Ovary (tissue), 10 donors: ENCODE measurements at places on chromosomes 7 and 10. TPM values are rescaled to one million over a fixed set of nuclear protein-coding genes. Genes with fewer than 3 reads are reported as not detected.

- H3K27me3 ChIP-seq: no peaks in the 10 kb centered on the region
- H3K27ac ChIP-seq: no peak overlapping the region
- no peak overlapping the region for H3K4me3 ChIP-seq
- no peaks in the 10 kb centered on the region for H3K36me3 ChIP-seq
- no peak for DNase-seq
These were observed 316.7 kb downstream of the LRRTM3 start for GRCh38 chr10:67242528-67242927.

DNA sequence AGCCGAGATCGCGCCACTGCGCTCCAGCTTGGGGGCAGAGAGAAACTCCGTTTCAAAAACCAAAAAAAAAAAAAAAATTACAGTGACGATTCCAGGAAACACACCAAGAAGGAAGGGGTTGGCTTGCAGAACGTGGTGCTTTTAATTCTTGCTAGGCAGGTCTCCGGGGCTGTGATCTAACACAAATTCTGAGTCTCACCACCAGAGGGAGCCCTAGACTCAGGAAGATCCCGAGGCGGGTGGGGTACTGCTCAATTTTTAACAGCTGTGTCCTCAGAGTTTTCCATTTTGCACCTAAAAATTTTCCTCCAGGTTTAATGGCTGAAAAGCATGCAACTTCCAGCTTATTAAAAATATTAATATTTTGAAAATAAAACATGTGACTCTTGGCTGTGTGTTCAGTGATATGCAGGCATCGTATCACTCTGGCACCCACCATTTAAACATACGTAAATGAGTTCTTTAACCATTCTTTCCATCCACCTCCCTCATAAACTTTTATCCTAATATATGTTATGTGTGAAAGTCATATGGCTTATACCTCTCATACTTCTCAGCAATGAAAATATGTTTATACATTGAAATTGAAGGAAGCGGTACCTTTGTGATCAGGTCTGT, 26.5 kb upstream of the NUB1 start:
- H3K36me3 ChIP-seq: no peaks in the 10 kb centered on the region
- H3K4me3 ChIP-seq: no peak overlapping the region
- H3K4me1 ChIP-seq: no peaks in the 10 kb centered on the region
- DNase-seq: peak; percentile 69
- H3K27ac ChIP-seq: no peak overlapping the region

- no peaks in the 10 kb centered on the region for H3K36me3 ChIP-seq
- no peaks in the 10 kb centered on the region for H3K27me3 ChIP-seq
- no peak overlapping the region for H3K4me3 ChIP-seq
- DNase-seq: no peak
- H3K27ac ChIP-seq: no peak overlapping the region
- H3K4me1 ChIP-seq: no peaks in the 10 kb centered on the region
These were observed 214.2 kb downstream of the ANK3 start for GRCh38 chr10:60175441-60175971.

DNA sequence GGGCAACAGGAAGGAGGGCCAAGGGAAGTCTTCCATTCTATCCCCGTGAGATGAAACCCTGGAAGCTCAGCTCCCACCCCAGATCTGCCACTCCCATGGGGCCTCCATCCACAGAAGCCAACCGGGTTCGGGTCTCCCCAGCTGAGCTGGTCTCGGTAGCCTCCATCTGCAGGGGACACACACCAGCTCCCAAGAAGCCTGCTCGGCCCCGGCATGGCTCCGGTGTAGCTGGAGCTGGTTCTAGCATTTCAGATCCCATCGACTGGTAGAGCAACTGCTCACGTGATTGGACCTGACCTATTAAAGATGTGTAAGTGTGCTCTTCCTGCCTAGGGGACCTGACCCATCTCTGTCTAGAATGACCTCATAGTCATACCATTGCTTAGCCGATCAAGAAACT, 138.0 kb downstream of the PRKAG2 start:
- H3K4me1 ChIP-seq: peaks cover 12% of the 10 kb centered on the region
- H3K36me3 ChIP-seq: no peaks in the 10 kb centered on the region
- H3K27me3 ChIP-seq: no peaks in the 10 kb centered on the region
- no peak for DNase-seq
- H3K4me3 ChIP-seq: no peak overlapping the region
- no peak overlapping the region for H3K27ac ChIP-seq

GRCh38 chr10:4080225-4080805, 295.3 kb upstream of the KLF6 start:
- peaks cover 17% of the 10 kb centered on the region for H3K4me1 ChIP-seq
- H3K27me3 ChIP-seq: no peaks in the 10 kb centered on the region
- no peak for DNase-seq
- H3K27ac ChIP-seq: no peak overlapping the region
- H3K36me3 ChIP-seq: no peaks in the 10 kb centered on the region

DNA sequence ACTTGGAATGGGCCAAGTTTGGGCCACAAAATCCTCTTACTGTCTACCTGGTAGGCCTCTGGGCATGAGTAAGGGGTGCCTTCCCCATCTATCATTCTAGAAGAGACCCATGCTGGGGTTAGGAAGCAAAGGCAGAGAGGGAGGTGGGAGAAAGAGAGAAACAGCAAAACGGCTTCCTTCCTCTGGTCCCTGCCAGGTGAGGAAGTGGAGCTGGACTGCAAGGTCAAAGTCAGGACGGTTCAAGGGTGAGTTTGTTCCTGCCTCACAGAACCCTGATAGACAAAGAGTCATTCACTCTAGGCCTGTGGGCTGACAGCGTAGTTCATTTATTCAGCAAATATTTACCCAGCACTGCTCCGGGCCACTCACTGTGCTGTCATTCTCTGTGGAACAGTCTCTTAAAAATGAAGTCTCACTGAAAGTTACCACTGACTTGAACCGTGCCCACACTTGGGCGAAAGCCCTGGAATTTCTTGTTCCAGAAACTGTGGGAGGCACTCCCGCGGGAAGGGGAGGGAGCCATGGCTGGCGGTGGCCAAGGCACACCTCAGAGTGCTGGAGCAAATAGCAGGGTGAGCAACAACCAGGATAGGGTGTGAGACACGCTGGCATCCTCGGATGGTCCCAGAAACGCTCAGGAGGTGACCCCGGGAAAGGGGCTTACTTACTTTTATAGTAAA, 26.2 kb upstream of the ECHDC3 start:
- no peaks in the 10 kb centered on the region for H3K27me3 ChIP-seq
- H3K4me1 ChIP-seq: peaks cover 2% of the 10 kb centered on the region
- H3K4me3 ChIP-seq: no peak overlapping the region
- no peak for DNase-seq
- H3K36me3 ChIP-seq: no peaks in the 10 kb centered on the region

GRCh38 chr7:36761835-36762234, 37.5 kb upstream of the AOAH start:
- no peaks in the 10 kb centered on the region for H3K36me3 ChIP-seq
- no peaks in the 10 kb centered on the region for H3K4me1 ChIP-seq
- DNase-seq: no peak
- H3K4me3 ChIP-seq: no peak overlapping the region

- no peak overlapping the region for H3K27ac ChIP-seq
- H3K4me1 ChIP-seq: no peaks in the 10 kb centered on the region
- no peaks in the 10 kb centered on the region for H3K27me3 ChIP-seq
- no peak overlapping the region for H3K4me3 ChIP-seq
These were observed 5.5 kb downstream of the ADCK2 start for GRCh38 chr7:140678081-140678815.

DNA sequence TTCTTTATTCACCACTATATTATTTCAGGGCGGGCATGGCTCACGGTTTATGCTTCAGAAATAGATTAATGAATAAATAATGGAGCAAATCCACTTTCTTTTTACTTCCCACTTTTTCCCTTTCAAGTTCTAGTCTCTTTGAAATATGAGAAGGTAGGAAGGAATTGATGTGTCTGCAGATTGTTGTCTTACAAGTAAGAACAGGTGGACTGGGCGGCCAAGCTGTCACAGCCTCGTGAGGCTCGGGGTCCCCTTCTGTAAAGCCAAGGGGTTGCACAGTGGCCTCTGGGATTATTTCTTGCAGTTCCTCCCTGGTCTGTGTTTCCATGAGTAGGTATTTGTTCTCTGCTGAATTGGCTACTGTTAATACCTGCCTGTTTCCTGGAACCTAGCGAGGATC, 11.2 kb downstream of the VWA2 start:
- DNase-seq: no peak
- no peaks in the 10 kb centered on the region for H3K27me3 ChIP-seq
- no peak overlapping the region for H3K4me3 ChIP-seq

GRCh38 chr7:20665096-20665495, 49.6 kb downstream of the ABCB5 start:
- DNase-seq: no peak
- H3K4me1 ChIP-seq: no peaks in the 10 kb centered on the region
- no peaks in the 10 kb centered on the region for H3K36me3 ChIP-seq
- no peak overlapping the region for H3K27ac ChIP-seq
- no peaks in the 10 kb centered on the region for H3K27me3 ChIP-seq
- H3K4me3 ChIP-seq: no peak overlapping the region

DNA sequence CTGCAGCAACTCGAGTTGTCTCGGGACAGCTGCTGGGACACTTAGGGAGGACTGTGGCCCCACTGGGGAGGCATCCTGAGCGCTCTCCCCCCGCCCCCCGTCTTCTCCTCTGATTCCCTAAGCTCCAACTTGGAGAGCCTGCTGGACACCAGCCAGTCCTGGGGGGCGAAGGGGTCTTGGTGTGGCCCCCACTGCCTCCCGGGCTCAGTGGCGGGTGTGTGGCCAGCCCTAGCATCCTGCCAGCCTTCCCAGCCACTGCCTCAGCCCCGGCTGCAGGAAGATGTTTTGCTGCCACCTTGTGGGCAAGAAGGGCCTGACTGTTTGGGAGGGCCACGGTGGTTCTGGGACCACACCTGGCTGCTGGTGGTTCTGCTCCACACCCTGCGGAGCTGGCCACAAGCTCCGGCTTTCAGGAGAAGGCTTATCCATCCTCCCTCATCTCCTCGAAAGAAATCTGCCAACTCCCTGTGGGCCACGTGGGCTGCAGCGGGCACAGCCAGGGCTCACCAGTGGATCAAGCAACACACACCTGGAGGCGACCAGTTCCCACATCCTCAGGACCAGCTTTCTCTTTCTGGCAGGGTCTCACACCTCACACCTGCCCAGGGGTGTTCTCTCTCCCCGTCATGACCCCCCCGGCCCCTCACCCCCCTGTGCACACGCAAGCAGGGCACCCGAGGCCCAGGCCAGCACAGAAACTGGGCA, 24.8 kb downstream of the AGAP3 start:
- peaks cover 7% of the 10 kb centered on the region for H3K4me1 ChIP-seq
- no peaks in the 10 kb centered on the region for H3K36me3 ChIP-seq

DNA sequence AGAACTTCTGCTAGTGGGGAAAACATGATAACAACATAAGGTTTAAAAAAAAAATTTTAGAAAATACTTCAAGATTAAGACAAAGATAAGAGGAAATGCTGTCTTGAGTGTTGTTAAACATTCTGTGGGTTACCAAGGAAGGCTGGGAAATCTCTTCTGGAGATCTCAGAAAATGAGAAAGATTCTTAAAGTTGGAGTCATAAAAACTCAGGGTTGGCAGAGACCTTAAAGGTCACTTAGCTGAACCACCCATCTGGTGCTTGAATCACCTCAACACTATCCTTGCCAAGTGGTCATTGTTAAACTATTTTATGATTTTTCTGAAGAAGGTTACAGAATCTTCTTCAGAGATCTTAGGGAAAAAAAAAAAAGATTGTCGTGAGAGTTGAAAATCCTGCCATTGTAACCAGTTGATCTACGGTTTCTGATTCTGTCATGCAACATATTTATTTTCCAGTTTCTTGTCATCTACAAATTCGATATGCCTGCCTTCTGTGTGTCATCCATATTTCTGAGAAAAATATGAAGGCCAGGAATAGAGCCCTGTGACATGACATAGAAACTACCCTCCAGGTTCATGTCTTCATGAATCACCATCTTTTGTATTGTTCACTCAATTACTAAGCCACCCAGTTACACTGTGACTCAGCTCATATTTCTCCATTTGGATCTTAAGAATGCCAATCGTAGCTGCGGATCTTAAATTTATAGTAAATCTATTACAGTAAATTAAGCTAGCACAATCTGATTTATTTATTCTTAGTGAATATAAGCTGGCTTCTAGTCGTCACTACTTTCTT, 179.2 kb downstream of the ST7 start:
- DNase-seq: no peak
- no peaks in the 10 kb centered on the region for H3K4me1 ChIP-seq
- no peak overlapping the region for H3K27ac ChIP-seq

DNA sequence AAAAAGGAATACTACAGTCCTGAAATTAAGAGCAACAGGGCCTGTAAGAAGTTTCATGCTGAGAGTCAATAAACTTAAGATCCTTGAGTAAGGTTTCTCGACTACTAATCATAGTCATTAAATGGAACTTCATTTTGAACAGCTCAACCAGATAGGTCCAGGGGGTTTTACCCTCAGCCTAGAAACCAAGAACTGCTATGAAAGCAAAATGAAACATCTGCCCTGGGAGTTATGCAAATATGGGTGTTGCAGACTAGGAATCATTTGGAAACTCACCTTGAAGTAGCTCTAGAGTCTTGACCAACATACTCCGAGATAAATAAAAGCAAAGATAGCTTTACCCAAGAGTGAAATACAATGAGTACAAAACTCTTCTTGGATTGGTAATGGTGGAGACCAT, 128.0 kb downstream of the HGF start:
- no peaks in the 10 kb centered on the region for H3K4me1 ChIP-seq
- DNase-seq: no peak
- no peaks in the 10 kb centered on the region for H3K36me3 ChIP-seq
- no peak overlapping the region for H3K4me3 ChIP-seq
- no peaks in the 10 kb centered on the region for H3K27me3 ChIP-seq

Gene CTAGE8
- total RNA-seq: 1.5 TPM

Gene AASS
- 97.6 TPM for total RNA-seq

Gene SLK
- total RNA-seq: 38.8 TPM

Gene TAS2R5
- 4.2 TPM for total RNA-seq

Gene FMC1
- 13.4 TPM for total RNA-seq

Gene SLC16A9
- total RNA-seq: 35.4 TPM

Gene OR13A1
- total RNA-seq: not detected
